Smooth muscle cell of the coronary artery (primary cell): ENCODE measurements at places on chromosomes 3 and 15. TPM values are rescaled to one million over a fixed set of nuclear protein-coding genes. Genes with fewer than 3 reads are reported as not detected.

GUCA1C gene
- not detected in 2 replicates for total RNA-seq

FANCD2OS gene
- not detected in 2 replicates for total RNA-seq

ITPKA gene
- total RNA-seq = 0.60 and 1.3 TPM in 2 replicates

SCAMP5 gene
- 0.94 and 1.3 TPM in 2 replicates for total RNA-seq

FAM43A gene
- total RNA-seq = 9.8 and 37.3 TPM in 2 replicates

CNTN4 gene
- 0.12 TPM in 1 of 2 replicates, not detected in the other for total RNA-seq

EAF2 gene
- total RNA-seq = 1.8 and 2.8 TPM in 2 replicates

SLC2A2 gene
- total RNA-seq = not detected in 2 replicates

CLRN1 gene
- total RNA-seq = not detected in 2 replicates

ZWILCH gene
- 5.6 and 17.1 TPM in 2 replicates for total RNA-seq

EOGT gene
- total RNA-seq = 6.3 and 60.5 TPM in 2 replicates

RYK gene
- 60.1 and 80.9 TPM in 2 replicates for total RNA-seq

SLC12A1 gene
- total RNA-seq = not detected in 2 replicates

ATP10A gene
- 4.4 and 5.5 TPM in 2 replicates for total RNA-seq

PLA2G4F gene
- total RNA-seq = not detected in 2 replicates

NEIL1 gene
- total RNA-seq = 2.8 and 8.8 TPM in 2 replicates

ITGB5 gene
- total RNA-seq = 339 and 499 TPM in 2 replicates

LRRC57 gene
- total RNA-seq = 5.0 and 10.2 TPM in 2 replicates

LRTM1 gene
- not detected in 2 replicates for total RNA-seq

SLC24A5 gene
- not detected in 2 replicates for total RNA-seq

TTLL13 gene
- 0.12 TPM in 1 of 2 replicates, not detected in the other for total RNA-seq

UROC1 gene
- not detected in 2 replicates for total RNA-seq

CD80 gene
- total RNA-seq = not detected in 2 replicates

SCN11A gene
- under 0.01 TPM in 1 of 2 replicates, not detected in the other for total RNA-seq

ISLR gene
- 44.8 and 87.3 TPM in 2 replicates for total RNA-seq

TCF12 gene
- total RNA-seq = 35.9 and 87.2 TPM in 2 replicates

RUBCN gene
- total RNA-seq = 5.6 and 6.7 TPM in 2 replicates

FETUB gene
- not detected in 2 replicates for total RNA-seq

BFSP2 gene
- not detected in 2 replicates for total RNA-seq

CLSTN2 gene
- 0.82 and 0.98 TPM in 2 replicates for total RNA-seq

RPS27L gene
- 601 and 625 TPM in 2 replicates for total RNA-seq

GABRA5 gene
- under 0.01 TPM in 1 of 2 replicates, not detected in the other for total RNA-seq

CTXN2 gene
- not detected in 2 replicates for total RNA-seq

MAPKAPK3 gene
- 26.1 and 27.1 TPM in 2 replicates for total RNA-seq

HYAL1 gene
- 0.60 and 0.94 TPM in 2 replicates for total RNA-seq

TMEM207 gene
- not detected in 2 replicates for total RNA-seq

CAMKV gene
- not detected in 2 replicates for total RNA-seq

CCDC32 gene
- 10.2 and 20.2 TPM in 2 replicates for total RNA-seq
